ENCODE measurements at places on chromosomes 6 and 20. TPM values are rescaled to one million over a fixed set of nuclear protein-coding genes. Genes with fewer than 3 reads are reported as not detected.

GRCh38 chr6:43948527-43949485 lies 178.4 kb downstream of the MRPL14 start:
- DNase-seq, result peak; percentile 31

DNA sequence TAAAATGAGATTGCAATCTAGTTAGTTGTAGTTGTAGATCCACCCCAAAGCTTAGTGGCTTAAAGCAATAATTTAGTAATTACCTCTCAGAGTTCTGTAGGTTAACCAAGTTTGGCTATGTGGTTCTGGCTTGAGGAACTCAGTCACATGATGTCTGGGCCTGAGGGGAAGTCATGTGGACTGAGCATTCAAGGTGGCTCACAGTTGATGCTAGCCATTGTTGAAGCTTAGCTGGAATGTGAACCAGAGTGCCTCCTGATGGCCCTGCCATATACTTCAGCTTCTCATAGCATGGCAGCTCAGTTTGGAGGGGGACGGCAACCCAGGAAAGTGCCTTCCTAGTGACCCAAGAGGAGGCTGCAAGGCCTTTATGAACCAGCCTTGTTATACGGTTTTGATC lies 263.2 kb upstream of the RNF217 start:
- DNase-seq, result no peak

DNA sequence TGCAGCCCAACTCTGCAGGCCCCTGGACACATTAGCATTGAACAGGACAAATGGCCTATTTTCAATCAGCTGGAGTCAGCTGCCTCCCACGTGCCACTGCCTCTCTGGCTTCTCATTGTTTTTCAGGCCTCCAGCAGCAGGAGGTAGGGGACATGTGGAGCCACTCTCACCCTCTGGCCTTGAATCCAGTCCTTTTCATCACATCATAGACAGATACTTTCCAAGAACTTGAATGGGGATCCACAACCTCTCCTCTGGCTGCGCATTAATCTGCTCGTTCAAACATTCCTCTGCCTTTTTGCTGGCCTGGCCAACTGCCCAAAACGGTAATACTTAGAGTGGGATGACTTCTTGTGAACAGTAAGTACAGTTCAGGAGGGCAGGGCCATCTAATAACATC lies 592.3 kb downstream of the PKHD1 start:
- DNase-seq, result no peak

DNA sequence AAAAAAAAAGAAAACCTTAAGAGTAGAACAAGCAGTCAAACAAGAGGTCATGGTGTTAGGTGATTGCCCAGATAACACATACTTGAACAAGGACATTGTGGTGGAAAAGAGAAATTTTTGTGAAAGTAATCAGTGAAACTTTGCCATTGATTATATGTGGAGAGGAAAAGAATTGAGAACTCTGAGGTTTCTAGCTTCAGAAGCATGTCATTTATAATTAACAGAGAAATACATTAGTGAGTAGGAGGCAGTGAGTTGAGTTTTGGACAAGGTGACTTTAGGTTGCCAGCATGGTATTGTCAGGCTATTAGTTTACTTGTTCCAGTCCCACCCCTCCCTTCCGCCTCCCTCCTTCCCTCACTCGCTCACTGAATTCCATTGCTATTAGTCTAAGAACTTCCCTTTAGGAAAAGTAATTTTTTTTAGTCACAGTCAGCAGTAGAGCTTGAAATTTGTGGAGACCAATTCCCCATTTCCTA lies 17.2 kb downstream of the TAB2 start:
- DNase-seq, result no peak

- no peak for DNase-seq
Observed at GRCh38 chr6:81075974-81076373, 676.5 kb downstream of the TENT5A start.

DNA sequence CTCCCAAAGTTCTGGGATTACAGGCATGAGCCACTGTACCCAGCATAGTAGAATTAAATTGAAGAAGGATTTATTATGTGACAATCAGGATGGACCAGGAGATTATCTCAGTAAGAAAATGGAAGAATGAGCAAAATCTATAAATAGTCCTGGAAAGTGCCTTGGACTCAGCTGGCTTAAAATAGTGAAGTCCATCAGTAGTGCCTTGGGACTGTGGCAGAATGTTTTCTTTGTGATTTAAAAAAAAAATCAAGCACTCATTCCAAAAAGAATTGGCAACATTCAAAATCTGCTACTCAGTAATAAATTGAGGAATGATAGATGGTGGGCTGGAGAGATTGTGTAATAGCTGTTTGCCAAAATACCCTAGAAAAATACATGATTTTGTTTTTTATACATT lies 37.0 kb upstream of the MAS1 start:
- DNase-seq, result no peak

DNA sequence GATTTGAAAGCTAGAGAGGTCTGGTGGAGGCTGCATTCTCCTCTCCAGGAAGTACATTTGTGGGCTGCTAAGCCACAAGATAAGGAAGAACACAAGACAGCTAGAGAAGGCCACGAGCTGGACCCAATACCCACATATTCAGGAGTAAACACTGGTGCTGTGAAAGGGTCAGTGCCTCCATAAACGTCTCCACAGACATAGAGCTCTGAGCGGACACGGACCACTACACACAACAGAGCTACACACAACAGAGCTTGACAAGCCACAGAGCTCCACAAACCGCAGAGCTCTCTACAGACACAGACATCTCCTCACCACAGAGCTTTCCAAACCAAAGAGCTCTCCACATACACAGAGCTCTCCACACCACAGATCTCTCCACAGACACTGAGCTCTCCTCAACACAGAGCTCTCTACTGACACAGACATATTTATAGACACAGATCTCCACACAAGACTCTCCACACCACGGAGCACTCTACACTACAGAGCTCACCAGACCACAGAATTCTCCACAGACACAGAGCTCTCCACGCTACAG lies 51.9 kb downstream of the ERMARD start:
- peak; percentile 25 for DNase-seq

- DNase-seq, result no peak
Observed at GRCh38 chr20:46936415-46937156, 41.9 kb downstream of the EYA2 start.

DNA sequence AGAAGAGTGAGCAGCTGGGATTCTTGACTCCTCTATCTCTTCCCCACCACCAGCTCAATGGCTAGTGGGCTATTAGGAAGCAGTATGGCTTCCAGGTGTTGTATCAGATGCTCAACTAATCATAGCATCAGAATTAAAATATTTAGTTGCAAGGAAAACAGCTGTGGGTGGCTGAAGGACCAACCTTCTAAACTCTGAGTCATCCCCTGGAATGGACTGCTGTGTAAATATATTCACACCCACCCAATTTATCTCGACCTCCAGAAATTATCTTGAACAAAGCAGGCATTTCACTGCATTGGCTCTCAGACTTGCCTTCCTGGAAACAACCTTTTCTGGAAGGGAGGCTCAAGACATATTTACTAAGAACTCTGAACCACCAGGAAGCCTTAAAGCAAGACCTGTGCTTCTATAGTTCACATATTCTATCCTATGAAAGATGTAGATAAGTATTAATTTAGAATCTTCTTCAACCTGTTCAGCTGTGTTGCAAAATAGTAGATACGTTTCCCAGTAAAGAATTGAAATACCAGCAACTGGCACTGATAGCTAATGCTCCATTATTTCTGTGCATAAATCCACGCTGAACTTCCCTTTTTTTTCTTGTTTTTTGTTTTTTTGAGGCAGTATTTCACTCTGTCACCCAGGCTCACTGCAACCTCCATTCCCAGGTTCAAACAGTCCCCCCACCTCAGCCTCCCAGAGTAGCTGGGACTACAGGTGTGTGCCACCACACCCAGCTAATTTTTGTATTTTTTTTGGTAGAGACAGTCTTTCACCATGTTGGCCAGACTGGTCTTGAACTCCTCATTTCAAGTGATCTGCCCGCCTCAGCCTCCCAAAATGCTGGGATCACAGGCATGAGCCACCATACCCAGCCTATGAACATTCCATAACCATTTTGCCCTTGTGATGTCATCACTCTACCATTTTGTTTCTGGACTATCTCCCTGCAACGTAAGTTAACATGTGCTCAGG lies 56.9 kb upstream of the CD2AP start:
- no peak for DNase-seq

DNA sequence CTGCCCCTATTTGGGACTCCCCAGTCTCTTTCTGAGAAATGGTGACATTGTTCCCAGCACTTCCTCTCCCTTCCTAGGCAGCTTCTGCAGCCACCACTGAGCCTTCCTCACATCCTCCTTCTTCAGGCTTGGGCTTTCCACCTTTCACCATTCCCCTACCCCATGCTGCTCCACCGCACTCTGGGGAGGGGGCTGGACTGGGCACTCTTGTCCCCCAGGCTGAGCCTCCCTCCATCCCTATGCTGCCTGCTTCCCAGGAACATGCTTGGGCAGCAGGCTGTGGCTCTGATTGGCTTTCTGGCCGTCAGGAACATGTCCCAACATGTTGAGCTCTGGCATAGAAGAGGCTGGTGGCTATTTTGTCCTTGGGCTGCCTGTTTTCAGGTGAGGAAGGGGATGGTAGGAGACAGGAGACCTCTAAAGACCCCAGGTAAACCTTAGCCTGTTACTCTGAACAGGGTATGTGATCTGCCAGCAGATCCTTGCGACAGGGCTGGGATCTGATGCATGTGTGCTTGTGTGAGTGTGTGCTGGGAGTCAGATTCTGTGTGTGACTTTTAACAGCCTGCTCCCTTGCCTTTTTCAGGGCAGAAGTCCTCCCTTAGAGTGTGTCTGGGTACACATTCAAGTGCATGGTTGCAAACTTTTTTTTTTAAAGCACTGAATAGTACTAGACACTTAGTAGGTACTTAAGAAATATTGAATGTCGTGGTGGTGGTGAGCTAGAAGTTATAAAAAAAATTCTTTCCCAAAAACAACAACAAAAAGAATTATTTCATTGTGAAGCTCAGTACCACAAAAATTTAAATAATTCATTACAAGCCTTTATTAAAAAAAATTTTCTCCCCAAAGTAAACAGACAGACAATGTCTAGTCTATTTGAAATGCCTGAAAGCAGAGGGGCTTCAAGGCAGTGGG lies 2.1 kb upstream of the CDKN1A start:
- no peak for DNase-seq

DNA sequence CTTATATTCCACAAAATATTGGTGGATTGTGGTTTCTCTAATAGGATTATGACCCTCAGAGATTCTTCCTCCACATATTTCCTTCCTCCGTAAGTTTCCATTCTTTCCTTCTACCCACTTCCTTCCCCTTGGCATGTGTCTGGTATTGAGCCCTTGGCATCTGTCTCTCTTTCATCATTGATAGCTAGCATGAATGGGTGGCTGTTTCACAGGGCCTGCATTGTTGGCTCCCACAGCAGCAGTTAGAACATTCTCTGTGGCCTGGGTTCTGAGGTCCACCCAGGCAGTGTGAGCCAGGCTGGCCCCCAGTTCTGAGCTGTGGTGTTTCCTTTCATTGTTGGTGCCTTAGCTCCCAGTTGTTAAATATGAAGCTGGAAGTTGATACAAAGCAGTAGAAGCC lies 125.3 kb downstream of the ANKS1A start:
- no peak for DNase-seq

DNA sequence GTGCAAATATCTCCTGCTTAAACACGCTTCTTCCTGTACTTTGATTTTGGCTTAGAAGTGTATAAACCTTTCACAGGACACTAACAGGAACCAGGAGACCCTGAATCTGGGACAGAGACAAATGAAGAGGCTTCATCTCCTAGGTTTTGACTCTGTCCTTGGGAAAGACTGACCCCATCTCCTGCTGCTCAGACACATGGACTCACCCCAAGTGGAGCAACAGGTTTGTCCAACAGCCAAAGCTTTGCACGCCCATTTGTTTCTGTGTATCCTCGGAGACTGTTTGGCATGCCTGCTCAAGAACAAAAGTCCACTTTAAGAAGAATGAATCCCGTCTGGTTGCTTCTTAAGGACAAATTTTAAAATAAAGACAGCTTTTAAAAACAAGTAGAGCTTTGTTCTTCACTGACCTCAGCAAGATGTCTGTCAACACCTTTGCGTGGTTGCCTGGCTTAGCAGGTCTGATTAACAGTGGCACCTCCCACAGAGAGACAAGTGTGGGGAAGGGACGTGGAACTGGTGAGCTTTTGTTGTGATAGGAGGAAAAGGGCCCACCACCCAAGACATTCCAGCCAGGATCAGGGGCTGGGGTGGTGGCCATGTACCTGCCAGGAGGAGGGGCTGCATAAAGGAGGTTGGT lies 202.6 kb downstream of the SOD2 start:
- no peak for DNase-seq

DNA sequence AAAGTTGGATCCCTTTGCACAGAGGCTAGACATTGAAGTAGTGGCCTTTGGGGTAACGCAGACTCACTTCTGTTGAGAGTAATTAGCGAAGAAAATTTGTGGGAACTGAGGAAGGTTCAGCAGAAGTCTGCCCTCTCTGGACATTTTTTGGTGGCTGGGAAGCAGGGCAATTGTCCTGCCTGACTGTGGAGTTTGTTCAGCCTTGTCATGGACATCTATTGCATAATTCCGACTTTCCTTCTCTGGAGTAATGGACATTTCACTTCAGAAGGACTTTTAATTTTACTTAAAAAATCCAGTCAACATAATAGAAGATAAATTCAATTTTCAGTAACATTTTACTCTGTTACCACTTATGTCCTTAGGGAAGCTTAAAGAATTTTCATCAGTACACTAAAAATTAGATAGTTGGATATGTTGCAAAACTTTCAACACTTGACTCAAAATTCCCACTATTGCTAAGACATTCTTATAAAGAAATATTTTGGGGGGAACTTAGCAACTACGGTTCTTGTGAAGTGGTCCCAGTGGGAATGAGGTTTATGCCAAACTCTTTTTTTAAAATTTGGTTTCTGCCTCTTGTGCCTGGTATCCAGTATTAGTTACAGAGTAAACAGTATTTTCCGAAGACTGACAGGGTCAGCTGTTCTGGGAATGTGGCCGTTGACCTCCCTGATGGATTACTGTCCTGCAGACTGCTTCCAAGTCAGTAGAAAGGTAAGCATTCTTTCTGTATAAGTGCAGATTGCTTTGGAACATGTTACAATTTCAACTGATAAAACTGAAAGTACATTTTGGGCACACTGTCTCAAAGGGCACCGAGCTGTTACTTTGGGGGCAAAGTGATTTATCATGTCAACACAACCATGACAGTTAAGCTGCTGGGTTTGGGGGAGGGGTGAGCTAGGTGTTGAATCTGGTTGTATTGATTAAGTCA lies 100.6 kb upstream of the MLIP start:
- no peak for DNase-seq

Gene MCHR2
- total RNA-seq, result not detected

Gene KCTD20
- total RNA-seq, result 51.8 TPM

Gene PRR18
- total RNA-seq, result 0.80 TPM

Gene MATN4
- not detected for total RNA-seq

Gene MOG
- total RNA-seq, result not detected

Gene HSPA1L
- total RNA-seq, result 1.9 TPM

Gene SLC26A8
- not detected for total RNA-seq

Gene RSPO3
- total RNA-seq, result 32.3 TPM

Gene C6orf52
- 3.7 TPM for total RNA-seq

Data from type B pancreatic cell (in vitro differentiated cells).